ENCODE measurements at places on chromosomes 7 and 10. TPM values are rescaled to one million over a fixed set of nuclear protein-coding genes. Genes with fewer than 3 reads are reported as not detected.

- no peaks in the 10 kb centered on the region for H3K27me3 ChIP-seq
- H3K4me3 ChIP-seq, result peak overlapping the region; percentile 50
- H3K4me1 ChIP-seq, result peaks cover 11% of the 10 kb centered on the region
- H3K27ac ChIP-seq, result no peak overlapping the region
These were observed 537 bp upstream of the MRPS24 start for GRCh38 chr7:43869867-43870240.

- H3K27me3 ChIP-seq, result no peaks in the 10 kb centered on the region
- H3K4me1 ChIP-seq, result no peaks in the 10 kb centered on the region
- H3K27ac ChIP-seq, result no peak overlapping the region
These were observed 26.3 kb downstream of the GAD2 start for GRCh38 chr10:26242706-26243350.

DNA sequence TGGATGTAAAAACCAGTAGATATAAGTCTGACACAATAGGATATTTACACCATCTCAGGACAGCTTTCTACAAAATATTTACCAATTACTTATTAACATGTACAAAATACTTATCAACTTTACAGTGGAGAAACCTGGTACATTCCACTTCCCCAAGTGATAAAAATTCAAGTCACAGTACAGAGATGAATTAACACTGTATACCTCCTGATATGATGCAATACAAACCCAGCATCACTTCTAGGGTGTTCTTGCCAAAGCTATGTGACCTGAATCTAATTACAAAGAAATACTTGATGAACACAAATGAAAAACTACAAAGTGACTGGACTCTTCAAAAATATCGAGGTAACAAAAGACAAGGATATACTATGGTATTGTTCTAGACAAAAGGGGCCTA is 156.4 kb upstream of the FGFR2 start:
- peaks cover 17% of the 10 kb centered on the region for H3K4me1 ChIP-seq
- no peak overlapping the region for H3K4me3 ChIP-seq
- peak overlapping the region; percentile 90 for H3K27ac ChIP-seq
- H3K27me3 ChIP-seq, result no peaks in the 10 kb centered on the region
- no peak for DNase-seq
- H3K36me3 ChIP-seq, result no peaks in the 10 kb centered on the region

- H3K4me3 ChIP-seq, result no peak overlapping the region
- H3K36me3 ChIP-seq, result no peaks in the 10 kb centered on the region
- no peaks in the 10 kb centered on the region for H3K4me1 ChIP-seq
- no peak overlapping the region for H3K27ac ChIP-seq
These were observed 259.3 kb downstream of the HTR7 start for GRCh38 chr10:90598513-90598912.

DNA sequence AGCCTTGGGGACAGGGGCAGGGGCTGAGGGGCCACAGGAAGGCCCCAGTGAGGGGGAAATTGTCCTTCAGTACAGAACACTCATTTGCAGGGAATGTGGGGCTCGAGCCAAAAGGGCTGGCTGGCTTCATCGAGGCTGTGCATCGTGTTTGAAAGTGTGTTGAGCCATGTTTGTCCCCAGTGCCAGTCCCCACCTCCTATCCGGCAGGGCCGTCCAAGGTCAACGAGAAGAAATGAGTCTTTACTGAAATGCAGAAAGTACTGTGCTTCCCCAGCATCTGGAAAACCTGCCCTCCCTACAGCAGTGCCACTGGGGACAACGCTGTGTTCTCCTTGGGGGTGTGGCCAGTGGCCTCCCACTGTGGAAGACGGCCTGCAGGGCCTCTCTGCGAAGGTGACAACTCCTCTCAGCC is 214.1 kb downstream of the KLF6 start:
- no peak overlapping the region for H3K4me3 ChIP-seq
- peaks cover 2% of the 10 kb centered on the region for H3K27me3 ChIP-seq
- no peak overlapping the region for H3K27ac ChIP-seq
- H3K36me3 ChIP-seq, result no peaks in the 10 kb centered on the region

GRCh38 chr7:149733924-149734790 is 39.2 kb downstream of the ZNF467 start:
- DNase-seq, result no peak
- H3K4me1 ChIP-seq, result no peaks in the 10 kb centered on the region
- H3K36me3 ChIP-seq, result no peaks in the 10 kb centered on the region

- no peak overlapping the region for H3K27ac ChIP-seq
- no peak overlapping the region for H3K4me3 ChIP-seq
- DNase-seq, result peak; percentile 93
These were observed 304.4 kb upstream of the LYZL1 start for GRCh38 chr10:28984431-28984830.

DNA sequence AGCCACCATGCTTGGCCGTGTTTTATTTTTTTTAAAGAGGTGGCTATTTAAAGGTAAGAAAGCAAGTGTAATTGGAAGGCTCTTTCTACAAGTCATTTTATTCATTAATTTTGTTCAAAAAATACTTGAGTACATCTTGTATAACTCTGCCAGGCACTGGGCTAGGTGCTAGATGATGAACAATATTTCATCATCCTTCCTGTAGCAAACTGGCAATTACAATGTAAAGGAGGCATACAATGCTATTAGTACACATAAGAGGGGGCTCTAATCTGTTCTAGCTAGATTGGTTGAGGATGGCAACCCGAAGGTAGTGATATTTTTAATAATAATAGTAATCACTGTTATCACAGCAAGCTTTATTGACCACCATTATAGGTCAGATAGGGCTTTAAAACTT is 215.5 kb upstream of the KLF14 start:
- H3K36me3 ChIP-seq, result peaks cover 6% of the 10 kb centered on the region
- no peaks in the 10 kb centered on the region for H3K27me3 ChIP-seq
- no peak for DNase-seq
- H3K4me3 ChIP-seq, result no peak overlapping the region
- no peak overlapping the region for H3K27ac ChIP-seq

DNA sequence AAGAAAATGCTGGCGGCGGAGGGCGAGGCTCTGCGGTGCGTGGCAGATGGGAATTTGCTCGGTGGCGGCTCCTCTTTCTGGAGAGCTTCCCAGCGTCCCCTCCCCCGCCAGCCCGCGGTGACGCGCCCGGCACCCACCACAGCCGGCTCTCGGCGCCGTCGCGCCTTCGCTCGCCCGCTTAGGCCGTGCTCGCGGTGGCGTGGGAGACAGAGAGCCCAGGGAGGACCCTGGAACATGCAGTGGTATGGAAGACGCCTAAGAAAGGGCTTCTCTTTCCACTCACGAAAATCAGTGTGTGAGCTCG is 576 bp upstream of the CSGALNACT2 start:
- peak overlapping the region; percentile 81 for H3K27ac ChIP-seq
- peak overlapping the region; percentile 75 for H3K4me3 ChIP-seq
- peaks cover 2% of the 10 kb centered on the region for H3K27me3 ChIP-seq
- H3K4me1 ChIP-seq, result peaks cover 24% of the 10 kb centered on the region

DNA sequence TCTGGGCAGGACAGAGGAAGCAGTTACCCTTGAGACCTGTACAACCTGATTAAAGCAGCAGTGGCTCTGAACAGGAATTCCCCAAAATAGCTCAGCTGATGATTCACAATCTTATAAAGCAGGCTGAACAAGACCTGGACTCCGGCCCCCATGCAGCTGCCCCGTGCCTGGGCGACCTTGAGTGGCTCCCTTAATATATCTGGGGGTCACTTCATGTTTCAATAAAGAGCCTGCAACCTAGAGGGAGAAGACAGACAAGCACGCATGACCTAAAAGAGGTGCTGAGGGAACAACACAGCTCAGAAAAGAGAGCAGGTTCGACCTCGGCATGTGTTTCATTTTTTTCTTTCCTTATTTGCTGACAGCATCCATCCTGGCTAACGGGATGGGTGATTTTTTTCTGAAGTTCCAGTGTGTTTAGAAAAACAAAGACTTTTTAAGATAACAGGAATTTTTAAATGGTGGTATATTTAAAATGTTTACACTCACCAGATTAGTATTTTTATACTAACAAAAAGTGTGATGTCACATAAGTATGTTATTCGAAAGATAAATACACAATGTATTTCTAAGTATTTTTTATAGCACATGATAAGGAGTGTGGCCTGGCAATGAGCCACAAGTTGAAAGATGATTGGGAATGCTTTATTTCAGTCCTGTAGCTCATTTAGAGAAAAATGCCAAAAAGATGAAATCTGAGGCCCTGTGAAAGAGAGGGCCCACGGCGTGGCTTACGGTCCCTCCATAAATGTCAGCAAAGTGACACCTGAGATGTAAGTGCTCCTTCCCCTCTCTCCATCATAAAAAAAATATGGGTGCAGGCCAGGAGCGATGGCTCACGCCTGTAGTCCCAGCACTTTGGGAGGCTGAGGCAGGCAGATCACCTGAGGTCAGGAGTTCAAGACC is 161.3 kb downstream of the SLIT1 start:
- H3K27me3 ChIP-seq, result no peaks in the 10 kb centered on the region
- peak overlapping the region; percentile 54 for H3K27ac ChIP-seq
- peak; percentile 80 for DNase-seq
- no peaks in the 10 kb centered on the region for H3K36me3 ChIP-seq
- H3K4me3 ChIP-seq, result no peak overlapping the region
- H3K4me1 ChIP-seq, result peaks cover 18% of the 10 kb centered on the region

GRCh38 chr7:3995187-3995586 is 686.9 kb upstream of the FOXK1 start:
- no peak for DNase-seq
- no peak overlapping the region for H3K27ac ChIP-seq
- no peaks in the 10 kb centered on the region for H3K27me3 ChIP-seq

- H3K27ac ChIP-seq, result no peak within 1 kb of the TSS
- peaks cover 18% of the 10 kb centered on the region for H3K4me1 ChIP-seq
- H3K27me3 ChIP-seq, result peaks cover 3% of the 10 kb centered on the region
These were observed at the start of gene FGFBP3 for GRCh38 chr10:91909117-91909677. TSS of gene FGFBP3 (minus strand) at chr10:91909486. CDS start at chr10:91908969, 517 bp downstream.

GRCh38 chr7:69526570-69526969 is 71.7 kb upstream of the AUTS2 start:
- no peak overlapping the region for H3K4me3 ChIP-seq
- no peaks in the 10 kb centered on the region for H3K36me3 ChIP-seq
- no peaks in the 10 kb centered on the region for H3K27me3 ChIP-seq
- no peak for DNase-seq
- no peaks in the 10 kb centered on the region for H3K4me1 ChIP-seq
- no peak overlapping the region for H3K27ac ChIP-seq

DNA sequence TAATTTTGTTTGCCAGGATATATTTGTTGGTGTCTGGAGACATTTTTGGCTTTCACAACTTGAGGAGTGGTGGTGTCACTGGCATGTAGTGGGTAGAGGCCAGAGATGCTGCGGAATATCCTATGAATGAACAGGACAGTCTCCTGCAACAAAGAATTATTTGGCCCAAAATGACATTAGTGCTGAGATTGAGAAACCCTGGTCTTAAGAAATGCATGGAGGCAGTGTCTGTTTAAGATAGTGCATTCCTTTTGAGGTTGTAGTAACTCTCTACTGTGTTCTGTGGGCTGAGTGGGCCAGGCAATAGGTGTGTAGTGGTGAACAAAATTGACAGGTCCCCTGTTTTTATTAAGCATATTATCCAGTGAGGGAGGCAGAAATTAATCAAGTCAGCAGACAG is 165.5 kb downstream of the CDK14 start:
- H3K36me3 ChIP-seq, result no peaks in the 10 kb centered on the region
- H3K4me3 ChIP-seq, result no peak overlapping the region
- H3K27me3 ChIP-seq, result no peaks in the 10 kb centered on the region
- no peak for DNase-seq
- H3K4me1 ChIP-seq, result no peaks in the 10 kb centered on the region
- H3K27ac ChIP-seq, result no peak overlapping the region

- H3K36me3 ChIP-seq, result no peaks in the 10 kb centered on the region
- H3K4me3 ChIP-seq, result no peak overlapping the region
- peaks cover 5% of the 10 kb centered on the region for H3K27me3 ChIP-seq
- no peak overlapping the region for H3K27ac ChIP-seq
- peaks cover 32% of the 10 kb centered on the region for H3K4me1 ChIP-seq
These were observed 4.0 kb downstream of the BAMBI start for GRCh38 chr10:28681291-28681763.

- DNase-seq, result no peak
- H3K4me1 ChIP-seq, result no peaks in the 10 kb centered on the region
- H3K27ac ChIP-seq, result no peak overlapping the region
- no peak overlapping the region for H3K4me3 ChIP-seq
- no peaks in the 10 kb centered on the region for H3K27me3 ChIP-seq
These were observed 365.4 kb downstream of the SUGCT start for GRCh38 chr7:40500219-40500618.

- no peaks in the 10 kb centered on the region for H3K27me3 ChIP-seq
- H3K36me3 ChIP-seq, result peaks cover 2% of the 10 kb centered on the region
- H3K4me3 ChIP-seq, result no peak overlapping the region
- peaks cover 33% of the 10 kb centered on the region for H3K4me1 ChIP-seq
- no peak for DNase-seq
These were observed 119.6 kb downstream of the ZMIZ1 start for GRCh38 chr10:79188154-79188965.

GRCh38 chr7:128116740-128117139 is 85.5 kb upstream of the LRRC4 start:
- peaks cover 7% of the 10 kb centered on the region for H3K27me3 ChIP-seq
- H3K4me3 ChIP-seq, result no peak overlapping the region
- H3K36me3 ChIP-seq, result no peaks in the 10 kb centered on the region
- no peak for DNase-seq
- H3K4me1 ChIP-seq, result peaks cover 6% of the 10 kb centered on the region

- H3K27me3 ChIP-seq, result no peaks in the 10 kb centered on the region
- DNase-seq, result peak; percentile 71
- H3K4me1 ChIP-seq, result peaks cover 13% of the 10 kb centered on the region
- no peaks in the 10 kb centered on the region for H3K36me3 ChIP-seq
- peak overlapping the region; percentile 93 for H3K4me3 ChIP-seq
These were observed 32.5 kb upstream of the EPC1 start for GRCh38 chr10:32379318-32379949.

Gene PTPRZ1
- total RNA-seq, result not detected

Gene OIT3
- not detected for total RNA-seq

Gene MOGAT3
- total RNA-seq, result not detected

Gene PIK3AP1
- total RNA-seq, result not detected

Gene TMEM229A
- not detected for total RNA-seq

Gene PLXNA4
- total RNA-seq, result 20.4 TPM

Gene SLC29A4
- total RNA-seq, result 5.2 TPM

Gene STAMBPL1
- 1.8 TPM for total RNA-seq

Gene CALML5
- total RNA-seq, result not detected
